Anterior cingulate cortex (tissue), 58 donors: ENCODE measurements at places on chromosomes 11 and 22.

DNA sequence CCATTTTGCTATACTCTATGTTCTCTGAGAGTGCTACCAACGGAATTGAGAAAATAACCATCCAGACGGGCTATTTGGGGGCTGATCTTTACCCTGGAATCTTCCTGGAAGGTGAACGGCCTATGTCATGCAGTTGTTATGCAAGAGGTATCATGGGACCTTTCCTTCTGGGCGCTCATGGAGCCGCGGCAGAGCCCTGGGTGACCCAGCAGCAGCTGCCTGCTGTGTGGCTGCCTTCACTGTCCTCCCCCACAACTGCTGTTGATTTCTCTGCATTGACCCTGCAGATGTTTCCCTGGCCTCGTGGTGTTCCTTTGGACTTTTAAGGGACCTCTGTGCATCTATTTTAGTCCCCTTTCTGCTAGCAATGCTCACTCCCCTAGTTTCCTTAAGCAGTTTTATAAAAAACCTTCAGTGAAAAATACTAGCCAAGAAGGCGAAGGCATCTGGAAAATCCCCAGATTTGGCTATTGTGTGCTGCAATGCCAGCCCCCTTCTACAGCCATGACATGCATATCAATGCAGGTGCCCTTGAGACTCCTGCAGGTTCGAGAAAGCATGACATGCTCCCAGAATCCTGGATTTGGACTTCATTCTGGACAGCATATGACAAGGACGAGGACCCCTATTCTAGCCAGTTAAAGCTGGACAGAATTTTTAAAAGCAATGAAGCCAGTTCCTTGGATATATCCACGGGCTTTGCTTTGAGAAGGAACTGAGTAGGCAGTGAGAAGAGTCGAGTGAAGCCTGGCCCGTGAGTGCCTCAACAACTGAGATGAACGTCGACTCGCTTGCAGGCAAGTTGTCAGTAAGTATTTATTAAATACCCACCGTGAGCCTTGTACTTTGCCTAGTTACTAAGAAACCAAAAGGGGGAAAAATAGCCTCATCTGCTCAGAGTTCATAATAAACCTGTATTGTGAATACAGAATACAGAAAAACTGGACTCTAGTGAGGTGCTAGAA lies at the start of gene SLC25A18:
Gene SLC25A18, plus strand, starts transcription at position 593 of the 965 bp plus-strand sequence. CDS start 16,447 bp downstream, outside the sequence.
- DNase-seq = no peak

DNA sequence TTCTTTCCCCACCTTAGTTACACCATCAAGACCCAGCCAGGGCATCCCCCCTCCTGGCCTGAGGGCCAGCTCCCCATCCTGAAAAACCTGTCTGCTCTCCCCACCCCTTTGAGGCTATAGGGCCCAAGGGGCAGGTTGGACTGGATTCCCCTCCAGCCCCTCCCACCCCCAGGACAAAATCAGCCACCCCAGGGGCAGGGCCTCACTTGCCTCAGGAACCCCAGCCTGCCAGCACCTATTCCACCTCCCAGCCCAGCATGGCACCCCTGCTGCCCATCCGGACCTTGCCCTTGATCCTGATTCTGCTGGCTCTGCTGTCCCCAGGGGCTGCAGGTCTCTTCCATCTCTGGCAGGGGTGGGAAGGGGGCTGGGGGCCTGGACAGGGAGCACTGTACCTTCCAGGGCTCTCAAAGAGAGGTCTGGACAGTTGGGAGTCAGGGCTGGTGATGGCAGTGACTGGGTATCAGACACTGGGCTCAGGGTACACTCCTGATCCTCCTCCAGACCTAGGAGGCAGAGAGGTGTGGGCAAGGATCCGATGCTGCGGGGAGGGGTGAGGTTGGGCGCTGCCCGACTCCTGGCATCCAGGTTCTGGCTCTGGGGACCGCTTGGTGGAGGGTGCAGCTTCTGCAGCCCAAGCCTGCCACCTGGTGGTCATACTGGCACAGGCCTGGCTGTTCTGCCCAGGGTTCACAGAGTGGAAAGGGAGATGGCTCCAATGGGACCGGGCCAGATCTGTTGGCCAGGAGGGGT lies at the start of gene UPK2:
Gene UPK2, plus strand, starts transcription at position 205 of the 753 bp plus-strand sequence. Its CDS starts 53 bp downstream, at position 258.
- peak; percentile 47 for DNase-seq

GRCh38 chr11:126871792-126872191 lies 128.8 kb downstream of the KIRREL3 start:
- no peak for DNase-seq

DNA sequence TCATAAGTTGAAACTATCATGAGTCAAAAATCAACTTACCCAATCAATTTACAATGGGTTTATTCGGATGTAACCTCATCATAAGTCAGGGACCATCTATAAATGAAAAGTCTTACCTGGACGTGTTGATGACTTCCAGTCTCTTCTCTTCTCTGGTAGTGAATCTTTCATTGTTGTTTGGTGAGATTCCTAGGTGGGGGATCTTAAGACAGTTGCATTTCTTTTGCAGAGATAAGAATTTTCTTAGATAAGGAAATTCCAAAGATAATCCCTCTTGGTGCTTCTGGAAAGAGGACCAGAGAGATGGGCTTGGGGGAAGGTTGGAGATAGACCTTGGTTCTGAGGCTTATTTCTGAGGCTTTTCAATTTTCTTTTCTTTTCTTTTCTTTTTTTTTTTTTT lies 21.3 kb upstream of the BACE1-AS start:
- no peak for DNase-seq

- DNase-seq = no peak
These were observed 22.0 kb downstream of the CREB3L1 start for GRCh38 chr11:46299451-46299961.

GRCh38 chr22:40180403-40180802 lies 2.7 kb downstream of the TNRC6B start:
- DNase-seq = no peak

- DNase-seq = no peak
These were observed 34.8 kb upstream of the VWA5A start for GRCh38 chr11:124080327-124081001.

DNA sequence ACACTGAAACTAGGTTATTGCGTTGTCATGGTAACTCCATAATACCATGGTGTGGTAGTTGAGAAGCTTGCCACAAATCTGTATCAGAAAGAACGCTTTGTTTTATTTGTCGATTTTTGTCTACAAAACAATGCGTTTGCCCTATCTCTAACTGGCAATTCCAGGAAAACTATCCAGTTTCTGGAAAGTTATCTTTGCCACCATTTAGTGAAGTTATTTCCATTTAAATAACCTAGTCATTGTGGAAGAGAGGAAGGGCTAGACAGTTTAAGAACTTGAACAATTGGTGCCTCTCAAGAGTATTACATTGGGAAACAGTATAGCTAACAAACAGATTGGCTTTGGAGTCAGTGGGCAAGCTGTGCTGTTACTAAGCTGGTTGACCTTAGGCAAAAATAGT lies 7.9 kb downstream of the HSD17B12 start:
- no peak for DNase-seq

GRCh38 chr11:20112291-20113148 lies 47.8 kb downstream of the DBX1 start:
- no peak for DNase-seq

DNA sequence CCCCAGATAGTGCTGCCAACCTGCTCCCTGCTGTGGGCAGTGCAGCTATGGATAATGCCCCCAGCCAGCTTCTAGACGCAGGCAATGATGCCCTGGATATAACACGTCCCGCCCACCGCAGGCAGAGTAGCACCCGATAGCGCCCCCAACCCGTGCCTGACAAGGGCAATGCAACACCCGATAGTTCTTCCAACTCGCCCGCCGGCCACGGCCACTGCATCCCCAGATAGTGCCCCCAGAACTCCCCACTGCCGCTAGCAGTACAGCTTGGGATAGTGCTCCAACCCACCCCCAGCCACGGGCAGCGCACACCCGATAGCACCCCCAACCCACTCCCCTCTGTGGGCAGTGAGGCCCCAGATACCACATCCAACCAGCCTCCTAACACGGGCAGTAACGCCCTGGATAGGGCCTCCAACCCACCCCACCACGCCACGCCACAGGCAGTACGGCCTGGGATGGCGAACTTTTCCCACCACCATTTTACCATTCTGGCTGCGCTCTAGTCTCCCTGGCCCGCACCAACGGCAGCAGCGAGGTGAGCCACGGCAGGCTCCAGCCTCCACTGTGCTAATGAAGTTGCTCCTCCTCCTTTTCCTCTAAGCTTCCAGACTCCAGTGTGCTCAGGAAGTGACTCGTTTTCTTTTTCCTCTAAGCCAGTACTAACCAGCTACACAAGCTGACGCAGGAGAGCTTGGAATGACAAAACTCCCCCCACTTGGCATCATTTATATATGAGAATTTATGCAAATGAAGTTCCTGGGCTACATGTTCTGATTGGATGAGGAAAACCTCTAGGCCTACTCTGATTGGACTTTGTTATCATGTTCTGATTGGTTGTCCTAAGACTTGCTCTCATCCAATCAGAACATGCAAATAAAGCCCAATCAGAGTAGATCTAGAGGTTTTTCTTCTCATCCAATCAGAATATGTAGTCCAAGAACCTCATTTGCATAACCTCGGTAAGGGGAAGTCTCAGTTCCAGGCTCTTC lies 3.0 kb upstream of the RFPL3 start:
- DNase-seq = no peak

- no peak for DNase-seq
These were observed 5.9 kb downstream of the SF1 start for GRCh38 chr11:64772303-64773018.

GRCh38 chr22:48742556-48743343 lies 1084.9 kb downstream of the BRD1 start:
- no peak for DNase-seq

- no peak for DNase-seq
These were observed 286.7 kb upstream of the CCDC90B start for GRCh38 chr11:83572581-83573496.

DNA sequence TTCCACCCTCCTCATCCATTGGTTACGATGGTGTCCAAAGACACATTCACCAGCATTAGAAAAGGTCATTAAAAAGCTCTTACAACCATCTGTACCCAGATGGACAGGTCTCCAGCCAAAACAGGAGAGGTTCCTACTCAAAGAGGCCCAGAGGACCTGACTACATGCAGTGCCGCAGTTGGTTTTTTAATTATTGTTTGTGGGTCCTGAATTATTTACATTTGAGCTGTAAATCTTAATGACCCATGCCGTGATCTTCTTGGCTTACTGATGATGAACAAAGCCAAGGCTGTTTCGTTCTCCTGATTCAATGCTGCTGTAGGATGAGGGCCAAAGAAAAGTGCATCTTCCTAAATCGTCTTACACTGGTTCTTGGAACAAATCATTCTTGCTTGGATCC lies 83.7 kb downstream of the CADM1 start:
- no peak for DNase-seq

- no peak for DNase-seq
These were observed 17.7 kb upstream of the TYR start for GRCh38 chr11:89159974-89160373.

DNA sequence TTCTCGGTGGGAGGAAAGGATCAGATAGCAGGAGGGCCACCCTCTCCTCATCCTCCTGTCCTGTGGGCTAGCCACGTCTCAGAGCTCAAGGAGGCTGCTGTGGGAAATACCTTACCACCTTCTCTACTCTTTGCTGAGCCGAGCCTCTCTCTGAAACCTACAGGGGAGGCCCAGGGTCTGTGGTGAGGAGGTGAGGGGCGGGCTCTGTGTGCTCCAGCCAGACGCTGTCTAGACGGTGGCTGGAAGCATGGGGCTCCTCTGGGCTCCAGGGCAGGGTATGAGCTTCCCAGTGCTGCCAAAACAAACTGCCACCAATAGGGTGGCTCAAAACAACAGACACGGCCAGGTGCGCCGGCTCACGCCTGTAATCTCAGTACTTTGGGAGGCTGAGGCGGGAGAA lies 5.5 kb upstream of the TMPRSS6 start:
- DNase-seq = no peak

GRCh38 chr22:24424001-24424900 lies 3.1 kb upstream of the ADORA2A start:
- DNase-seq = no peak

GRCh38 chr11:86374069-86374468 lies 618 bp upstream of the CCDC81 start:
- DNase-seq = no peak

DNA sequence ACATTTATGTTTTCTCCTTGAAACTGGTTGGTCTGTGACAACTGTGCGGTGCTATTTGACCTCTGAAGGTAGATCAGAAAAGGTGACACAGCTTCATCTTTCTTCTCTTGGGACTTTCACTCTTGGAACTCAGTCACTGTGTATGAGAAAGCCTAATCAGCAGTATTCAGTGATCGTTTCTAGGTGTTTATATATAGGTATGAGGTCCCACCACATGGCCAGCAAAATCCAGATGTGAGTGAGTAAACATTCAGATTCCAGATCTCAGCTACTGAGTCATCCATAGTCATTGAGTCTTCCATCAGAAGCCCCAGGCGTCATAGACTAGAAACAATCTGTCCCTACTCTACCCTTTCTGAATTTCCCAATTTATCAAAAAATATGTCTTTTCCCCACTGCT lies 117.3 kb upstream of the CTSC start:
- no peak for DNase-seq

DNA sequence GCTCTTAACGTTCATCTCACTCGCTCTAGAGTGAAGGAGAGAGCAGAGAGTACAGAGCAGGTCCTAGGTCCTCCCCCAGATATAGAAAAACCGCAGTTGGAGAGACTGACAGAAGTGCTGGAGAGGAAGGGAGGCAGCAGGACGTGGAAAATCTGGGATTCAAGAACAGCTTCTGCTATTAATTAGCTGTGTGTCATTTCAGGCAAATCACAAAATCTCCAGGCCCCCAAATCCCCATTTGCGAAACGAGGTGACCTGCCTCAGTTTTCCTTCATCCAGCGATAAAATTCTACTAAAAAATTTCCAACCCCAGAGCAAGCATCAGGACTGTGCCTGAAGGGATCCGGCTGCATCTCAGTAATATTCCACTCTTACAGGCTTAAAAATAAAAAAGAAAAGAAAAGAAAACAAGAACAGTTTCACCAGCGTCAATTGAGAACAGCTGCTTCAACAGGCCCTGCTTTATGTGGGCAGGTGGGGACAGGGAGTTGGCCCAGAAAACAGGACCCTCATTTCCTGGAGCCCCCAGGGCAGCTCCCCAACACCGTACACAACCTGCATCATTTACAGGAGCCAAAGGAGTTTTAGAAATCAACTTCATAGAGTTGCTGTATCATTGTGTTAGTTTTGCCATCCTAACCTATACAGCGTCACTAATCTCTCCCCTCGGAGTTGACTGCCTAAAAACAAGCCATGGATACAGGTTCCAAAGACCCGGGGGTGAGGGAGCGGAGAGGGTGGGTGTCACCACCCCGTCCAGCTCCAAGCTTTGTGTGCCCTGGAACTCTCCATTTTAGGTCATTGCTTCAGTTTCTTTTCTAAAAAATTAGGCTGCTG lies 2.3 kb upstream of the MALAT1 start:
- DNase-seq = no peak

DNA sequence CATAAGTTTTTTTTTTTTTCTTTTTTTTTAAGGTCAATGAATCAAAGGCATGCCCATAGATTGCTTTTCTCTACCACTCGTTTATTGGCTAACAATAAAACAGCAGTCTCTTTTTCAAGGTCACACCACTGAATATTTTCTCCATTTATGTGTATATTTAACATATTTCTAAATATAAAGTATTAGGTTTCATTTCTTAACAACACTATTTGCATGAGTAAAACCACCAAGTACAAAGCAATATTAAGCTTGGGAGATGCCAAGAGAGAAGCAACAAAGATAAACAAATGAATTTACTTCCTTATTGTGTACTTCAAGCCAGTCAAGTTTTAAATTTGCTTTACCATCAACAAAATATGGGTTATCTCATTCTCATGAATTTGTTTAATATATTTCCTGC lies 708.9 kb upstream of the CCDC179 start:
- no peak for DNase-seq
